ENCODE measurements at places on chromosomes 13 and 19.

DNA sequence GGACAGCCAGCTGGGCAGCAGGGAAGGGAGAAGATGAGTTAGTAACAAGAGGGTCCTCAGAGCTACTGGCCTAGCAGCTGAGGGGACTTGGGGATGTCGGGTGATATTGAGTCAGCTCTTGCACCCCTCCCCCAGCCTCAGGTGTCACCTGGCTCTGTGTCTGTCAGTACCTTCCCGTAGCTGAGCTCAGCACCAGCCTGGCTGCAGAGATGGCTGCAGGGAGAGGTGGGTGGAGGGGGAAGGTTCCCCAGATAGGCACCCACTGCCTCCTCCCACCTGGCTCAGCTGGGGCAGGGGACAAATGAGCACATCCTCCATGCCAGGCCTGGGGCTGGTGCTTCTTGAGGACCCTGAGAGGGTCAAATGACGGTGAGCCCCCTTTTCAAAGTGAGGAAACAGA is 6.8 kb upstream of the KPTN start:
- no peak for DNase-seq

GRCh38 chr13:78121459-78122348 is 203.1 kb upstream of the EDNRB start:
- peak; percentile 14 for DNase-seq

GRCh38 chr19:11763611-11764010 is 3.2 kb upstream of the ZNF441 start:
- no peak for DNase-seq

GRCh38 chr13:72541674-72542073 is 185.8 kb downstream of the MZT1 start:
- DNase-seq: no peak
